ENCODE measurements at places on chromosomes 5 and 9.

DNA sequence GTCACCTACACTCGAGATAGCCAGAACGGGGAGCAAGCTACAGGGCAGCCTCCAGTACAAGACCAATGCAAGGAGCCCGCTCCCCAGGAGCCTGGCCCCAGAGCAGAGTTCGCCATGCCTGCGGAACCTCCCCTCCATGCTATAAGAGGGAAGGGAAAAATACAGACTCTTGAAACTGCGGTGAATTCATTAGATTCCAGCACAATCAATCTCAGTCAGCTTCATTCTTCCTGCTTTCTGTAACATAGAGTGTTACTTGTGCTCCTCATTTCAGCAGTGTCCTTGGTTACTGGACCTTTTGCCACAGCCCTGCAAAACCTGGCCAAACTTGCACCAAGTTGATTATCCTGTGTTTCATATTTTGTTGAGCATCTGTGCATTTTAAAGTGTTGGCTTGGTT is 22.2 kb upstream of the CREBRF start:
- no peak for DNase-seq

DNA sequence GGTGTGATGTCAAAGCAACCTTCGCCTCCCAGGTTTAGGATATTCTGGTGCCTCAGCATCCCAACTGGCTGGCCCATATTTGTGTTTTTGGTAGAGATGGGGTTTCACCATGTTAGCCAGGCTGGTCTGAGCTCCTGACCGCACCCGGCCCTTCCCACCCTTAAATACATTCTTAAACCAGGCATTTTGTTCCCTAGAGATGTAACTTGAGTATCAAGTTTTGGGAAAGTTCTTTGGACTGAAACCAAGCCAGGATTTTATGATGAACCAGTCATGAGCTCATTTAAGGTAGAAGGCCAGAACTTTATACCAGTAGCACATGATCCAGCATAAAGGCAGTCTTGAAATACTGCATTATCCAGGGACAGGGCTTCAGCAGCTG is 3.5 kb downstream of the RPL7A start:
- DNase-seq = no peak

DNA sequence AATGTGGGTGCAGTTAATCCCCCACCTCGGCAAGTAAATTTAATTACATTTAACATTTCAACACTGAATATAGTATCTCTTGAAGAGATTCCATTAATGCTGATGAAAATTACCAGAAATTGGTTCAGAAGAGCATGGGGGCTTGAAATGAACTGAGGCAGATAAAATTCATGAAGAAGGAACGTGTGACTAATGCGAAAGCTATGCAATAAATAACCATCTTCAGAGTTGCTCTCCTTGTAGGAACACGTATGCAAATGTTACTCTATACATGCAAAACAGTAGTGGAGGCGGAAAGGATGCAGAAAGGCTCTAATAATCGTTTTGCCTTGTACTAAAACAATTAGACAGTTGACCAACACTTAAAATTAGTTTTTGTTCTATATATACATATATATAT is 320.2 kb downstream of the CTNND2 start:
- DNase-seq = no peak

DNA sequence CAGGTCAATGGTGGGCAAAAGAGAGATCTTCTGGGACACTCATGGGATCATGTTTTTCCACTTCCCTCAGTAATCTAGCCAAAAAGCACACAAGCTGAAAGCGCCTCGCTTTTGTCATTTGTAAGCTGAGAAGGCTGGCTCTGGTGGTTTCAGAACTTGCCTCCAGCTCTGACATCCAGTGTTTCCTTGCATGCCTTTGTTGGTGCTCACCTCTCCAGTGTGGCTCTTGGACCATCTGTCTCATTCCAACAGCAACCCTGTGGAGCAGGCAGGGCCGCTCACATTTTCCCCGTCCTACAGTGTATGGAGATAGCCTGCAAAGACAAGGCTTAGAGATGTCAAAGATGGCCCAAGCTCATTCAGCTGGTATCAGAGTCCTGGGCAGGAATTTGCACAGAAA is 160.8 kb upstream of the KLF4 start:
- DNase-seq = no peak

- no peak for DNase-seq
Measured at GRCh38 chr5:174843263-174844250, 119.2 kb downstream of the MSX2 start.

DNA sequence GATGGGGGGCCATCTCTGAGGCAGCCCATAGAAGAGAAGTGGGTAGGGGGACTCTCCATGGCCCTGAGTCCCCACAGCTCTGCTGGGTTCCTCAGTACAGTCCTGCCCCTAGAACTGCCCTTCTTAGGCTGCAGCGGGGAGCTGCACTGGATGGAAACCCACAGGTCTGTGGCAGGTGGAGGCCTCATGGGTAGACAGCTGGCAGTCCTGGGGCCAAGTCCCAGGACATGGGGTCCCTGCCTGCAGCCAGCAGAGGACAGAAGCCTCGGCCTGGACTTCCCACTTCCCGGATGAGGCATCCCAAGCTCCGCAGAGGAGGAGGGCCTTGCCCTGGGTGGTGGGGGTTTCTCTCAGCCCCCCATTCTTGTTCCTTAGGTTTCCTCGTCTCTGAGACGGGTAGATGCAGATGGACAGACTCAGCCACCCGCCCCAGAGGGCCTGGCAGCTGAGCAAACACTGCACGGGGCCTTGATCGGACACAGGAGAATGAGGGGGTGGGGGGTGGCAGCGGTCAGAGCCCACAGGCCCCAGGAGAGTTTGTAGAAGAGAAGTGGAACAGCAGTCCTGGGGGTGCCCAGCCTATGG is 153.8 kb downstream of the C9orf50 start:
- DNase-seq = no peak

DNA sequence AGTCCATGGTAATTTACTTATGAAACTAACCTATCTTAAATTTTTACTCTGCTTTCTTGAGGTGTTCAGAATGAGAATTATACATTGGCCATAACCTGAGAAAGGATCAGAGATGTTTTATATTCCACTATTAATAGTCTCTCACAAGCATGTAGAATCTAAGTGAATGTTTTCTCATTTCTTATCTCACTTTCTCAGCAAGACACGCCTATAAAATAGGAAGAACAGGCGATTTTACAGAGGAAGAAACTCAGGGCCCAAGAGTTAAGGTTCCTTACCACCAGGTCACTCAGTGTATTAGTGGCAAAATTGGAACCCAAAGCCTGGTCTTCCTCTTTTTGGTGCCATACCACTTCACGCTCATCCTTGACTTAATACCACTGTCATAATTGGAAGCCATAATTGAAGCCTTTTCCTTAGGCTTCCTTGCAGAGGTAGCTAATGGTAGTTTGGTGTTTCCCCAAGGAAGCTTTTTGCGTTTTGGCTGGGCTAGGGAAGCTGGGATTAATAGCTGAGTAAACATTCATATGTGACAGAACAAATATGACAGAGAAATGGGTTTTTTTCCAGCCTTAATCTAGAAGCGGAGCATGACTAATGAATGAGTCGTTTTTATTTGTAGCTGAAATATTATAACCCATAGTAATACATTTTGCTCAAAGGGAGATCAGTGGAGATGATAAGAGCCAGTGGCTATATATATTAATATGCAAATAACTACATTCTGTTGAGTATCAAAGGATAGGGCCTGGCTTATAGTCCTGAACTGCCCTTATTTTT is 16.9 kb downstream of the HMGXB3 start:
- DNase-seq = no peak

DNA sequence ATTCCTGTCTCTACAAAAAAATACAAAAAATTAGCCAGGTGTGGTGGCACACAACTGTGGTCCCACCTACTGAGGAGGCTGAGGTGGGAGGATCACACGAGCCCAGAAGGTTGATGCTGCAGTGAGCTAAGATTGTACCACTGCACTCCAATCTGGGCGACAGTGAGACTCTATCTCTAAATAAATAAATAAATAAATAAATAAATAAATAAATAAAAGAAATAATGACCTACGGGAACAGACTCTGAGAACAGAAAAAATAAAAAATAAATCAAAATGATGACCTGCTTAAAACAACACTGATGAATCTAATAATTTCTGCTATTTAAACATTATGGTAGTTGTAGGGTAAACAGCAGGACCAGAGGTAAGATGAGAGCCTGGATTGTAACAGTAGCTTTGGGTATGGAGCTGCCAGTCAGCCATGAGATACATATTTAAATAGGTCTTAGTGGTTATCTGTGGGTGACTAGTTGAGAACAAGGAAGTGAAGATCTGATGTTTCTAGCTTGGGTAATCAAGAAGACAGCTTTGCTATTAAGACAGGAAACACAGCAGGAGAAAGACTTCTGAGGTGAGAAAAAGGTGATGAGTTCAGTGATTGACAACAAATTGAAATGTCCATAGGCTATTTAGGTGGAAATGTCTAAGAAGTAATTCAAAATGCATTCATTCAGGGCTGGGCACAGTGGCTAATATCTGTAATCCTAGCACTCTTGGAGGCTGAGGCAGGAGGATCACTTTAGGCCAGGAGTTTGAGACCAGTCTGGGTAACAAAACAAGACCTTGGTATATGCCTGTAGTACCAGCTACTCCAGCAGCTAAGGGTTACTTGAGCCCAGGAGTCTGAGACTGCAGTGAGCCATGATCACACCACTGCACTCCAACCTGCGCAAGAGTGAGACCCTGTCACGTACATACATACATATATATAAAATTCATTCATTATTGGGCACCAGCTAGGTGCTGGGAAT is 11.0 kb downstream of the RNF145 start:
- DNase-seq = no peak

- DNase-seq = no peak
Measured at GRCh38 chr5:36600917-36601527, 5.4 kb upstream of the SLC1A3 start.

DNA sequence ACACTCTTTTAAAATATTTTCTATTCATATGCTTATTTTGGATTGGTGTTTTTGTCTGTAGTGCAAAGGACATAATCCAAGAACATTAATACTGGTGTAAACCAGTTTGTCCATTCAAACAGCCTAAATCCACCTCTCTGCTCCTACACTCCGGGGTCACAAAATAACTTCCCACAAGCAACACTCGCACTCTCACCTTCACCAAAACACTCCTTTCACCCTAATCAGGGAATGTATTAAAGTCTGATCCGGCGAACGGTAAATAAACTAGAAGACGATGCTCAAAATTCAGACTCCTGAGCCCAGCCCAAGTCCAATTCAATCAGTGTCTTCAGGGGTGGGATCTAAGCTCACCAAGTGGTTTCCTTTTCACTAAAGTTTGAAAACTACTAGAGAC is 649 bp downstream of the AP3B1 start:
- DNase-seq = no peak

DNA sequence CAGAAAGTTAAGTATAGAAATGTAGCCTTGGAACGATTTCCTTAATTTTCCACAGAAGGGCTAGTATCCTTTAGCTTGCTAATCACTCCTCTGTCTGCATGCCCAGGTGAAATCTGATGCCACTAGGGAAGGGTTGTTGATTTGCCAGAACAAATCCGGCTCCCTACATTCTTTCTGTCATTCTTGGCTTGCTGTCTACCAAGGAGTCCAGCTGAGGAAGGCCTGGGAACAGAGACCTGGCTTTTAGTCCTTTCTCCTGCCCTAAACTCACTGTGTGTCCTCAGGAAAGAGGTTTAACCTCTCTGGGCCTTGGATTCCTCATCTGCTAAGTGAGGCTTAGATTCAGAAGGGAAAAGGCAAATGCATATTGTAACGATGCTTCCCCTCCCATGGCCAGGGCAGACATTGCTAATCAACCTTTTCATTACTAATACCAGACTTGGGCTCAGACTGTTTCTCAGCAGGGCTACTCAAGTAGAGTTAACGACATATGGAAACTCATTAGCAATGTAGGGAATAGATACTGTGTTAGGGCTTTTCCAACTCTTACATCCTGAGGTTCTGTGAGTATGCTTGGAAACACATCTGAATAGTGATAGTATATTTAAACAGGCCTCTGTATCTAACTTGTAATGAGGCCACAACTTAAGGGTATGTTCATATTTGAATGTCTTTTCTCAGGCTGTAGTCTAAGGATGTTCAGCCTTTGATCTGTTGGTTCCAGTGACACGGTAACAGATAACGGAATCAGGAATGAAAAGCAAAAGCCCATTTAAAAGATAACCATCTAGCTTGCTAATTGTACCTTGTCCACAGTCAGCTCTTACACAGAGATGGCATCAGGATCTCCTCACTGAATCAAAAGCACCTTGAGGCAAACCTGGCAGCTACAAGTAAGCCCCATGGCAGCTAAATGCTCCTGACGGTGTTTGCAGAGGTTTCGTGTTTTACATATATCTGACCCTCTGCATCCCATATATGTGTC is 4.1 kb downstream of the GALNT10 start:
- no peak for DNase-seq

DNA sequence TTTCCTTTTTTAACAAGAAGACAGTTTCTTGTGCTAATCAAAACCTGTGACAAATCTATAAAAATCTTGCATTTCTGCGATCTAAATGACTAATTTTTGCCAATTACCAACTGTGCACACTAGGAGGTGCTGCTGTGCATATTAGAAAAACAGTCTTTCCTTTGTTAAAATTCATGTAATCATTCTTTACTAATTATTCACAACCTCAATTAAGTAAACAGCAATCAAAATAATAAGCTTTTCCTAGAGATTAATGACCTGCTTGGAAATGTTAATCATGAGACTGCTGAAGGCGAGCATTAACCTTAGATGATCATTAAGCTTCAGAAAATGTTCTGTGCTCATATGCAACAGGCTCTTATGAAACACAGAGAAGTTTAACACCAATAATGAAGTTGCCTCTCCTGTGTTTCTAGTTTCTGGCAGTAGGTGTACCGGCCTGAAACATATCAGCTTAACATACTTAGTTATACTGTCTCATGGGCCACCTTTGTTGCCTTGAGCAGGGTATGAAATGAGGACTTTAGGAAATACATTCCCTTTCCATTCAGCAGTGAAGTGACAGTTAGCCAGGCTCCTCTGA is 17.7 kb downstream of the RFESD start:
- no peak for DNase-seq

- no peak for DNase-seq
Measured at GRCh38 chr9:88503081-88503844, 31.7 kb upstream of the NXNL2 start.

GRCh38 chr5:59562756-59563389 is 330.7 kb downstream of the PDE4D start:
- DNase-seq = peak; percentile 78

DNA sequence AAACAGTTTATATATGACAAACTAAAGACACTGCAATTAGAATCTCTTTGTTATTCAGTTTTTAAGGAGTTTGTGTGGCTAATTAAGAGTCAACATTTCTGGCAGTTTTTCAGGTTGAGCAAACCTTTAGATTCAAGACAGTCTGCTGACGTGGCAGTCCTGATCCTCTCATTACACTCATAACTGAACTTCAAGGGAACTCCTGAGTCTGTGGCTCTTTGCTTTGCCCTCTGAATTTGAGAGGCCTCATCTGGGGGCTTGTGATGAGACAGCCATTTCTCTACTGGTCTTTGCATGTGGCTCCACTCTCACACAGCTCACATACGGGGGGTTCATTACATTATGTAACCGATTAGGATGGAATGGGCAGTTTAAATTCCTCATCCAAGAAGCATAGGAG is 182.9 kb upstream of the MEF2C start:
- DNase-seq = no peak

Measured in CD4-positive, alpha-beta T cell treated with Interferon gamma for 1 hour (primary cell).